ENCODE measurements at places on chromosomes 5 and 9.

GRCh38 chr9:112037281-112038016 is 137.6 kb downstream of the SUSD1 start:
- DNase-seq, result no peak

- no peak for DNase-seq
These were observed 1.3 kb downstream of the BARHL1 start for GRCh38 chr9:132583584-132584304.

GRCh38 chr5:126398791-126399190 is 24.4 kb upstream of the GRAMD2B start:
- DNase-seq, result no peak

GRCh38 chr9:24793787-24794186 is 248.1 kb upstream of the IZUMO3 start:
- DNase-seq, result no peak

DNA sequence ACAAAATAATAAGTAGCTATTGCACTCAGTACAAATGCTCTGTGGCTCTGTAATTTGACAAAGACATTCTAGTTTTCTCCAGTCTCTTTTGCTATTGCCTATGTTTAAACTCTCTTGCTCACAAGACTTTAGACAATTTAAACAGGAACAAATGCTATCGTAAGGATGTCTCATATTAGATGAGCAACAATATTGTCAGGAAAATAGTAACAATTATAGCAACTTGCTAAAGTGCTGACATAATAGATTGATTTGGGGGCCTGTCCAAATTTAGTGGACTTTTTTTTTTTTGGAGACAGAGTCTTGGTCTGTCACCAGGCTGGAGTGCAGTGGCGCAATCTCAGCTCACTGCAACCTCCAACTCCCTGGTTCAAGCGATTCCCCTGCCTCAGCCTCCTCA is 11.8 kb downstream of the KIF2A start:
- no peak for DNase-seq
